Naive thymus-derived CD8-positive, alpha-beta T cell (primary cell): ENCODE measurements at places on chromosomes 11 and 22. TPM values are rescaled to one million over a fixed set of nuclear protein-coding genes. Genes with fewer than 3 reads are reported as not detected.

The SLC2A11 gene
- polyA plus RNA-seq: 8.5 TPM

The TRIM49 gene
- not detected for polyA plus RNA-seq

The PGA3 gene
- not detected for polyA plus RNA-seq

The SLC43A3 gene
- 13.7 TPM for polyA plus RNA-seq

The OR5B21 gene
- not detected for polyA plus RNA-seq

The KBTBD3 gene
- polyA plus RNA-seq: 5.1 TPM
